ENCODE measurements at places on chromosomes 3 and 15. TPM values are rescaled to one million over a fixed set of nuclear protein-coding genes. Genes with fewer than 3 reads are reported as not detected.

- ATAC-seq, result no peak
Measured at GRCh38 chr15:57367556-57367955, 8.7 kb upstream of the CGNL1 start.

- ATAC-seq, result peak; percentile 33
Measured at GRCh38 chr3:10389995-10390394, 69.1 kb upstream of the SEC13 start.

DNA sequence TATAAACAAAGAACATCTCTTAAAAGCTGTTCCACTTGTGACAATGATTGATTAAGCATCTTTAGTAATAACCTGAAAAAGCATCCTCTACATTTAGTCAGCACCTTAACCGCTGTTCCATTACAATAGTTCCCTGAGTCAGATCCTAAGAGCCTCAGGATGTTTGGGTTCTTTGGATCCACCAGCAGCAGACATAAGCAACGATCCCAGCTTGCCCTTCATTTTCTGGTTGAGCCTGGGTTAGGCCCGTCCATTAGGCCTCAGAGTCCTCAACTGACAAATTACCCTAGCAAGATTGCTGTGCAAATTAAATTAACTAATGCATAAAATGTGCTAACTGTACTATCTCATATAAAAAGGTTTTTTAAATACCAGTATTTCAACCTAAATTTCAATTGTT, 42.3 kb upstream of the ROBO1 start:
- ATAC-seq, result no peak

DNA sequence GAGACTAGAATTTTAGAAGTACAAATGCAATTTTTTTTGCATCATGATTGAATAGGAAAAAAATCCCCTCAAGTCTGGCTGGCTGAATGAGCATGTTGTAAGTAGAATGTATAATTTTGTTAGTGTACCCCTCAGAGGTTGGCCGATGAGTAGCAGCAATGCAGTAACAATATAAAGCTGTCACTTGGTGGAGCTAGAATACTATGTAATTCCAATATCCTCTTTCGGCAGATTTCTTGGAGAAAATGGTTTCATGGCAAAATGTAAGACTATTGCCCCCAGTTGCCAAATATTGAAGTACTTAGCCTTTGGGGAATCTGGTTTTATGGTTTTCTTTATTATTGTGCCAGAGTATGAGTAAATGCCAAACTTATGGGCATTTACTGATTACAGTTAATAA, 39.8 kb upstream of the SGO1 start:
- ATAC-seq, result no peak

GRCh38 chr3:32698506-32698905, 13.5 kb downstream of the CNOT10 start:
- no peak for ATAC-seq

DNA sequence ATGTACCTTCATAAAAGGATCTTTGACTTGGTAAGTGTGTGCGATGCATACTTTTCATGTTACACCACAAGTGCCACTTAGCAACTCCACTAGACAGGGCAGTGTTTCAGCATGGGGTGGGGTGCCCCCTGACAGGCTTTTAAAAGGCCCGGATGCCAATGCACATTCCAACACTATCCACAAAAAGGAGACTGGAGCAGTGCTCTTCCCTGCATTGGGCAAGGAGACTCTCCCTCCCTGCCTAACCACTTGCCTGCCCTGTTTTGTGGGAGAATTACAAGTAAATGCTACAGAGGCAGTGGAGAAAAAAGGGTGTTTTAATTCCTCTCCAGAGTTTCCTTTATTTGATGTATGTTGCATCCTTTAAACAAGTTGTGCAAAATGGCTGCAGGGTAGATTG, 1.7 kb upstream of the RARB start:
- no peak for ATAC-seq

GRCh38 chr15:74768771-74769342, 13.0 kb upstream of the CSK start:
- ATAC-seq, result peak; percentile 28

- ATAC-seq, result no peak
Measured at GRCh38 chr3:65713016-65713415, 325.7 kb downstream of the MAGI1 start.

- no peak for ATAC-seq
Measured at GRCh38 chr3:188863999-188864406, 307.8 kb upstream of the TPRG1 start.

GRCh38 chr15:42721016-42721415, 15.9 kb downstream of the CDAN1 start:
- ATAC-seq, result peak; percentile 96

POTEB2 gene
- not detected for total RNA-seq

DNA sequence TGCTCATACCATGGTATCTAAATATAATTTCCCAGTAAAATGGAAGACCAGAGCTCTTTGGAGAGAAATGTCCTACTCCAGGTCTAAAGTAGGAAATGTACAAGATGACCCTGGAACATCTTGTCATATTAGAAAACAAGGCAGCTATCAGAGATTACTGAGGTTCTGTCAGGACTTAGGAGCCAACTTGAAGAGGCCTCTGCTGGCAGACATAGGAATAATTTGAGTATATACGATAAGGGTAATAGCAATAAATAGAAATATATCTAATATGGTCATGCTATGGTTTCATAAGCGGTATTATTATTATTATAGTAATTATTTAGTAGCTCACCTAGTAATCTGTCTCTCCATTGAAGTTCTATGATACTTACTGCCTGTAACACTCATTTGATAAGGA, 224.2 kb downstream of the SOX2 start:
- no peak for ATAC-seq

GRCh38 chr15:39709941-39710340, 72.7 kb downstream of the FSIP1 start:
- no peak for ATAC-seq

DNA sequence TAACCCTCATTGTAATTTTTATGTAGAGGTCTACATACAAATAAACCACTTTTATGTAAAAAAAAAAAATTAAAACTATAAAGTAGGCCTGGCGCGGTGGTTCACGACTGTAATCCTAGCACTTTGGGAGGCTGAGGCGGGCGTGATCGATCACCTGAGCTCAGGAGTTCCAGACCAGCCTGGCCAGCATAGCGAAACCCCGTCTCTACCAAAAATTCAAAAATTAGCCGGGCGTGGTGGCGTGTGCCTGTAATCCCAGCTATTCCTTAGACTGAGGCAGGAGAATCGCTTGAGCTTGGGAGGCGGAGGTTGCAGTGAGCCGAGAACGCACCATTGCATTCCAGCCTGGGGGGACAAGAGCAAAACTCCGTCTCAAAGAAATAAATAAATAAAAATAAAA, 766 bp upstream of the SLC12A6 start:
- no peak for ATAC-seq

DNA sequence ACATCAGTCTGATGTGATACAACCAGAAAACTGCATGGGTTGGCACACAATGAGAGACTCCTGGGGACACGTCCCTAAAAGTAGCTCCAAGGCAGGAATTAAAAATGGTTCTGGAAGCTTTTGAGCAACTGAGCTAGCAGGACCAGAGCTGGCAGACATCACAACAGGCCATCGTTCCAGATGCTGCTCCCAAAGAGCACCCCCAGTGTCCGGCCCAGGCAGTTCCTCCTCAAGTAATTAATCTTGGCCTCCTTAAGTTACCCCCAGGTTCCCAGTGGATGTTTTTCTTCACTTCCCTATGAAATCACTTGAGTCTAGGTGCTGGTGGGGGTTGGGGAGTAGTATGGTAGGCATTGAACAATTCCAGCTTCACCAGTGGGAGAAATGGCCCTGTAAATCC, 711.6 kb downstream of the MECOM start:
- ATAC-seq, result no peak

MFN1 gene
- 42.0 TPM for total RNA-seq

GRCh38 chr3:69659180-69659910, 79.9 kb upstream of the MITF start:
- ATAC-seq, result no peak

DNA sequence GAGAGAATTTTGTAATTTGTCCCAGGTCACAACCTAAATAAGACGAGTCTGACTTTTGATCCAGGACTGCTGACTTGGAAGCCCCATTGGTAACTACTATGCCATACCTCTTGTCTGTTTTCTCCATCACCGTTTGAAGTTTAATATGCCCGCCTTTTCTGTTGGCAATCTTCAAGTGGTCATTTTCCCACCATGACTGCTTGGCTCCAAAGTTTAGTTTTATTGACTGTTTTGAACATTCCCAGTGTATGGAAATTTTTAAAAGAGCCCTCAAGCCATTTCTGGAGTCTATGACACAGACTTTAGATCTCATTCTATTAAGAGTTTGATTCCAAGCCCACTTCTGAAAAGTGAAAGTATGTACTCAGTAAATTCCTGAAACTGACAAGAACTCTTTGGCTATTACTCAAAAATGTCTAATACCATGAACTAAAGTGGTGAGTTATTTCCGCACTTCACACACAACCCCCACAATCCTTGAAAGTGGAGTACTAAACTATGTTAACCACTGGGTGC, 136.7 kb upstream of the ADAMTS9 start:
- no peak for ATAC-seq

DNA sequence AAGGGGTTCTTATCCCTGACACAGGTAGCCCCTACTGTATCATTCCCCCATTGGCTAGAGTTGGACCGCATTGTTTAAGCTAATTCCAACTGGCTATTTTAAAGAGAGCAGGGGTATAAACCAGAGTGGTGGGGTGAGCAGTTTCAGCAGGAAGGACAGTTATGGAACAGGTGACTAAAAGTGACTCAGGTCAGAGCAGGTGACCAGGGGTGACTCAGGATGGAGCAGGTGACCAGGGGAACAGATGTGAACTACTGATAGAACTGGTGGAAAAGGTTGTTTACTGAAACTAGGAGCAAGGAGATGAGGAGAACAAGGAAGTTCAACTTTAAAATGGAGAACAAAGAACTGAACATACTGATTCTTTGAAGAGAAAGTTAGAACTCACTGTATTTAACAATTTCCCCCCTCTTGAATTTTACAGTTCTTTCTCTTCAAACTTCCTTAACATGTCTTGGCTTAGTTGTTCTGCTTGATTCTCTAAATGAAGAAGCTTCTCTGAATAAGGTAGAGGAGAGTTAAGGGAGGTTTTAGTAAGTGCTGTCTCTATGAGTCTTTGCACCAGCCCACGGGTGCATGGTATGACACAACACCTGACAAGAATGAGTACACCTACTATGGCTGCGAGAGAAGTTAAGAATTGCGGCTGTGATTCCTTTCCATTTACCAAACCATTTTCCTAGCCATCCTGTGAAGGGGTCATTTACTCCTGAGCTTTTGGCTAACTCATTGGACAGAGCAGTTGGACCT, 83.4 kb upstream of the WNT7A start:
- ATAC-seq, result no peak

IL16 gene
- 2.7 TPM for total RNA-seq

DNA sequence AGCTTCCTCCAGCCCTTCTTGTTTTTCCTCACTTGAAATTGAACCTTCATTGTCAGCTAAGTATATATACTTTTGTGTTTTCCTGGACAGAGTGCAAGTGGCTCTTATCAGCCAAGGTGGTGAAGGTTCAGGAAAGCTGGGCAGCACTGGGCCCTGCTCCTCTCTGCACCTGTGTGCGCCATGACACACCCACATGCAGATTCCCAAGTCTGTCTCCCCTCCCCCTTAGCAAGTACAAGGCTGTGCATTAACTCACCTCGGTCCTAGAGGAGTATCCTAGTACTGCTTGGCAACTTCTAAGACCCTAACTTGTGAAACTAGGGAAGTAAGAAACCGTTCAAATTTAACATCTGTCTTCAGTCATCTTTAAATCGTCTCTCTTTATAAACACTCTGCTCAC, 85.8 kb downstream of the SLC49A4 start:
- no peak for ATAC-seq

- no peak for ATAC-seq
Measured at GRCh38 chr15:43534897-43535296, 17.5 kb downstream of the MAP1A start.

DNA sequence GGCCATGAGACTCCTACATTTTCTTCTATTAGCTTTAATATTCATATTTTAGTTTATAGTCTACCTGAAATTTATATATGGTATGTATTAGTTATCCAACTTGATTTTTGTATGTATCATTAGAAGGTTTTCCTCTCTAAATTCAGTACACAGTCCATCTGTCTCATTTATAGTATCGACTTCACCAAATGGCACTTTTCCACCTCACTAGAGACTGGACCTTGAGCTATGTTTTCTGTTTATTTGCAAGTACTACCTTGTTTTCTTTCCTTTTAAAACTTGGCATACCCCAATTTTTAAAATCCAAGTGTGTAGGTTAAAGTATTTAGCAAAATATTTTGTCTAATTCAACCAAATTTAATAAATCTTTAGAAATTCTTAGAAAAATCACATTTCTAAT, 1137.5 kb downstream of the NSUN3 start:
- ATAC-seq, result no peak

SLC22A13 gene
- total RNA-seq, result 0.64 TPM

GRCh38 chr15:62647202-62647842, 395.2 kb upstream of the TPM1 start:
- ATAC-seq, result peak; percentile 92

Measured in esophagus mucosa (tissue), 1 donor.